ENCODE measurements at places on chromosomes 4 and X.

GRCh38 chrX:149370097-149370496 is 135.0 kb downstream of the IDS start:
- DNase-seq, result peak; percentile 50

GRCh38 chr4:139808381-139808807 is 142.8 kb downstream of the MGST2 start:
- no peak for DNase-seq

GRCh38 chrX:9189286-9189685 is 155.4 kb upstream of the FAM9B start:
- DNase-seq, result no peak

GRCh38 chr4:75561789-75562188 is 5.9 kb downstream of the ODAPH start:
- DNase-seq, result no peak

GRCh38 chrX:71941776-71942175 is 31.1 kb downstream of the NHSL2 start:
- no peak for DNase-seq

All from AG09309 (cell line).